D341Med (cell line): ENCODE measurements at places on chromosomes 4 and X.

GRCh38 chrX:63935835-63936234 is 150.8 kb upstream of the ARHGEF9 start:
- DNase-seq = no peak

DNA sequence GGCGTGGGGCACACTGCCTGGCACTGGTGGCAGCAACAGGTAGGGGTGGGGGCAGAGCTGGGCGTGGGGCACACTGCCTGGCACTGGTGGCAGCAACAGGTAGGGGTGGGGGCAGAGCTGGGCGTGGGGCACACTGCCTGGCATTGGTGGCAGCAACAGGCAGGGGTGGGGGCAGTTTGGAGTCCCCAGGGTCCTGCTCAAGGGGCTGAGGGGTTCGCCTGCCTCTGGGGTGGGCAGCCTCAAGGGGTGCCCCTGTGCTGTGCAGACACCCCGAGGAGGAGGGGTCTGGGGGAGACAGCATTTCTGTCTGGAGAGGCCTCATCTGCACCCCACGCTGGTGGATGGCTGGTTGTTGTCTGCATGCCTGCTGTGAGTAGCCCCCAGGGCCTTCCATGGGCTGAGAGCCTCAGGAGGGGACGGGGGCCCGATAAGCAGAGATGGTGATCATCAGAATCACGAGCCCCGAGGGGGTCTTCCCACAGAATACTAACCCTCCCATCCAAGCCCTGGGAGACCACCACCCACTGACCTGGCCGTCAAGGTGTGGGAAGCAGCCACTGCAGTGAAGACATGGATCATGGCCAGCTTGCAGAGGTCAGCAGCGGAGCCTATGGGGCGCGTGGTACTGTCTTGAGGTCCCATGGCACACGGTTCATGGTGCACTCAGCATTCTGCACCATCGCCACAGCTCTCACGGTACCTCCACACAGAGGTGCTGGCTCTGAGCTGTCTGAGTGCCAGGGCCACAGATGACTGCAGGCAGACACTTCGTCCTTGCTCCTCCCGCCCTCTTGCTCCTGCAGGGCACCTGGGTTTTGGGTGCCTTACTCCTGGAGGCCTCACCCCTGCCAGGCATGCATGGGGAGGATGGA is 21.5 kb downstream of the NAT8L start:
- DNase-seq = no peak

- no peak for DNase-seq
Measured at GRCh38 chr4:138458751-138459150, 216.6 kb upstream of the SLC7A11 start.

GRCh38 chr4:52578951-52579350 is 80.2 kb downstream of the USP46 start:
- DNase-seq = no peak

- DNase-seq = no peak
Measured at GRCh38 chr4:173998471-173999144, 284.9 kb downstream of the FBXO8 start.

DNA sequence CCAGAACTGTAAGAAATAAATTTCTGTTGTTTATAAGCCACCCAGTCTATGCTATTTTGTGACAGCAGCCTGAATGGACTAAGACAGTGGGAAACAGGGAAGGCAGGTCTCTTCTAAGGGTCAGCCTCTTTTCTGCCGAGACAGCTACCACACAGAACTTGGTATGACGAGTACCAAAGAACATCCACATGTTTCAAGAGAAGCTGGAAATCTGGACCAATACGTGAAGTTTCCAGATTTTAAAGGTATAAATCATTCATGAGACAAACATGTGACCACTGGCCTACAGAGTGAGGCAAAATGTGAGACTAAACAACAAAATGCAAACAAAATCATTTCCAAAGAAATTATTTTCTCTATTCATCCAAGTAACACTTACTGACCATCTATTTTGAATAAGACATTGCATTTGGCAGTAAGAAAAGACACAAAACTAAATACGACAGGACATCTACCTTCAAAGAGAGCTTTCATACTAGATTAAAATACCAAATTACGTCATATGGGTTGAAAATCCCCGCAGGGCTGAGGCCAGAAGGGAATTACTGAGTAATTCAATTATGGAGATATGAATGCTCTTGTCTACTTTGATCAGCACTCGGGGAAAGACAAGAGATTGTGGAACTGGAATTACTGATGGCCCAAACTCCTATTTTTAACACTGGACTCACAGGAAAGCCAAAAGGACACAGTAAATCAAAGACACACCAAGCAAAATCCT is 7.2 kb downstream of the SCARB2 start:
- DNase-seq = peak; percentile 68

GRCh38 chr4:26255989-26256388 is 64.8 kb upstream of the RBPJ start:
- no peak for DNase-seq

GRCh38 chrX:87578978-87579377 is 61.4 kb downstream of the KLHL4 start:
- no peak for DNase-seq
